ENCODE measurements at places on chromosomes 12 and 14.

DNA sequence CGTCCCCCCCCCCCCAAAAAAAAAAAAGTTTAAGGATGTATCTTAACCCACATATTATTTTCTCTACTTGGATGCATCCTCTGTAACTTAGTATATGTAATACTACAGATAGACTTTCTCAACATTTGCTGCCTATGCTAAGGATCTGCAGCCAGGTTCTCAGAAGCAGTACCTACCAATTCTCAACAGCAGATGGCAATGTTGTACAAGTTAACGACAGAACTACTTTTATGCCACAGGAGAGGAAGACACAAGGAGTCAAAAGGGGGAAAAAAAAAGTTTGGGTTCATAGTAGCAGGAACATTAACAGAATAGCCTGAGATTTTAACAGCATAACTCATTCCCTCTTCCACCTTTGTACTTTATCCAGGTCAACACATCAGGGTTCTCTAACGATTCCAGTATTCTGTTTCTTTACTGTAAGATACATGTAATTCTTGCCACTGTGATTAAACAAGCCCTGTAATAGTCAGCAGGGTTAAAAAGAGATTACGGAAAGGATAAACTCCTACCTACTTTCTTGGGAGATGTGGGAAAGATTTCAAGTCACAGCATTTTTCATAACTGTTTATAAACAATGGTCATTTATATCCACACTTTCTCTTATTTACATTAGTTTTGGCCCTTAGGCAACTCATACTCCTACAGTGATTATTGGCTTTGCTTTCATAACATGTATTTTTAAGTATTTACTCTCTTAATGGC is 5.7 kb upstream of the NEK9 start:
- no peak for DNase-seq

GRCh38 chr12:108473400-108474055 is 41.5 kb upstream of the FICD start:
- DNase-seq = no peak

DNA sequence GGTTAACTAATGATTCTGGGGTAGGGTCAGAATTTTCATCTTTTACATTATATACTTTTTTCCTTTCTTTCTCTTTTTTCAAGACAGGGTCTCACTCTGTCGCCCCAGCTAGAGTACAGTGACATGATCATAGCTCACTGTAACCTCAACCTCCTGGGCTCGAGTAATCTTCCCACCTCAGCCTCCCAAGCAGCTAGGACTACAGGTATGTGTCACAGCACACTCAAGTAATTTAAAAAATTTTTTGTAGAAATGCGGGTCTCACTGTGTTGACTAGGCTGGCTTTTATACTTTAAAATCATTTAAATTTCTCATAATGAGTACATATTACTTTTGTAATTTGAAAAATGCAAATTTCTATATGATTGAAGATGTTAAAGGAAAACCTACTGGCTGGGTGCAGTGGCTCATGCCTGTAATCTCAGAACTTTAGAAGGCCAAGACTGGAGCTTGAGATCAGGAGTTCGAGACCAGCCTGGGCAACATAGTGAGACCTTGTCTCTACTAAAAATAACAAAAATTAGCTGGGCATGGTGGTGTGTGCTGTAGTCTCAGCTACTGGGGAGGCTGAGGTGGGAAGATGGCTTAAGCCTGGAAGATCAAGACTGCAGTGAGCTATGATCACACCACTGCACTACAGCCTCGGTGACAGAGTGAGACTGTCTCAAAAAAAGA is 25.7 kb downstream of the R3HDM2 start:
- DNase-seq = no peak

DNA sequence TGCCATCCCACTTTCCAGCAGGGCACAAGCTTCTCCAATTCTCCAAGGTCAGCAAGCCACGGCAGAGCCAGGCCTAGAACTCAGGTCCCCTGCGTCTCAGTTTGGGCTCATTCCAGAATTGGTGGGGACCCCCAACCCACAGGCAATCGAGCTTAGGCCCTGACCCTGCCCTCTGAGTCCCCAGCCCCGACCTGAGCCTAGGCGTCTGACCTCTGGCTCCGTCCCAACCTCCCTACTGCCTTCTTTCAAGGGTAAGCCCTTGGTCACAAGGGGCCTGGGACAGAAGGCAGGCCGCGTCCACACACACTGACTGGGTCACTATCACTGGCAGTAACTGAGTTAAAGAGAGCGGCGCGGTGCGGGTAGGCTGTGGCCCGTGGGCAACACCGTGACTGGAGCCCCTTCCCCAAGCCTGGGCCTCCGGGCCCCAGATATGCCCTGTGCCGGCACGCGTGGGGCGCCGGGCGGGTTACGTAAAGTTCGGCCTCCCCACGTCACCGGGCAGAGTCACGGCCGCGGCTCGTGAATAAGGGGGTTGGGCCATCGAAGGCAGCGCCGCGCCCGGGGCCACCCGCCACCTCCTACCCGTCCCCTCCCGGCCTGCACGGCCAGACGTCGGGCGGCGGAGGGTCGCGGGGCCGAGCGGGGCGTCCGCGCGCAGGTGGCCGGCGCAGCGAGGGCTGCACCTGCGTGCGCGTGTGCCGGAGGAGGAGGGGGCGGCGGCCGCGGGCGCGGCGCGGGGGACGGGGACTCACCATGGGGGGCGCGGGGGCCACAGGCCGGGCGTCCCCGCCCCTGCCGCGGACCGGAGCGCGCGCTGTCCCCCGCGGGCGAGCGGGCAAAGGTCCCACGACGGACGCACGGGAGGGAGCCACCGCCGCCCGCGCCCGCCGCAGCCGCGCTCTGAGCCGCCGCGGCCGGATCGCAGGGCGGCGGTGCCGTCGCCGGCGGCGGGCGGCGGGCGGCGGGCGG is 516 bp downstream of the ANKRD9 start:
- peak; percentile 42 for DNase-seq

GRCh38 chr12:123006977-123007376 is 26.5 kb downstream of the ARL6IP4 start:
- DNase-seq = no peak

- peak; percentile 13 for DNase-seq
These were observed 78.6 kb downstream of the KCNK13 start for GRCh38 chr14:90140298-90140955.

- no peak for DNase-seq
These were observed 23.6 kb downstream of the RFLNA start for GRCh38 chr12:124318278-124319020.

- no peak for DNase-seq
These were observed 541.4 kb upstream of the ATP2B1 start for GRCh38 chr12:90250042-90250441.

DNA sequence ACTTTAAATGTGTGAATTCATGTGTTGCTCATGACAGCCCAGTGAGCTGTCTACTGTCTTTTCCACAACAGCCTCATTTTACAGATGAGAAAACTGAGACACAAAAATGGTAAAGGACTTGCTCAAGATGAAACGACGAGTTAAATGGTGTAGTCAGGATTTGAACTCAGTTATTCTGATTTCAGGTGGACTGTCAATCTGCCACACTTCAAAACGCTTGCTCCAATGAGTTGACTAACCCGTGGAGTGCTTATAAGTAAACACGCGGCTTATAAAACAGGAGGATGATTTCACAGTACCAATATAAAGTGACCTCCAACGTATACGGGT is 652 bp upstream of the POLE2 start:
- no peak for DNase-seq

GRCh38 chr12:93109551-93110203 is 180.6 kb upstream of the EEA1 start:
- no peak for DNase-seq

DNA sequence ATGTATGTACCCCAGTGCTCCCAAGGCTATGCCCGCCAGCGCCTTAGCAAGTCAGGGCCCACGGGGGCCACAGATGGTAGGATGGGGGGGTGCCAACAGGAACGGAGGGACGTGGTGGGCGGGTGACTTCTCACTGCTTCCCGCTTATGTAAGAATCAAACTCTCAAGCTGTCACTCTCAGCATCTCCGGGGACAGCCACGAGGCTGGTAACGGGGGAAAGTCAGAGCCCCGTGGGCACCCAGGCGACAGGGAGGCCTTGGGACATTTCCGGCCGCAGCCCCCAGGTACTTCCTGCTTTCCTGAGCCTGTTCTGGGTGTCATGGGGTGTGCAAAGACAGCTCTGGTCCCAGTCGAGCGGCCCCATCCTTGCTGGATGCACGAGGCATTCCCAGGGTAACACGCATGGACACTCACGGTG is 59.3 kb downstream of the TESC start:
- DNase-seq = no peak

DNA sequence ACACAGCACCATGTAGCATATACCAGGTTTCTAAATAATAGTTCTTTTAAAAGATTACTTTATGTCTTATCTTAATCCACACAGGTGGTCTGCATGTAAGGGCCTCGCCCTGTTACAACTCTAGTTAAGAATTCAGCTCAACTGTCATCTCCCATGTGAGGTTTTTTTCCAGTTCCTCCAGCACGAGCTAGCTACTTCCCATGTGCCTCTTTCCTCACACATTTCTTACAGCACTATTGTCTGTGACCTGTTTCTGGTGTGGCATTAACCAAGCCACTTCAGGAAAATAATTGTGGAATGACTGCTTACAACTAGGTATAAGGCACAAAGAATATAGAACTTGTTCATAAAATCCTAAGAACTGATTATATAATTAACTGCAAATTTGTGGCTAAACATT is 65.5 kb downstream of the SH2B3 start:
- no peak for DNase-seq

DNA sequence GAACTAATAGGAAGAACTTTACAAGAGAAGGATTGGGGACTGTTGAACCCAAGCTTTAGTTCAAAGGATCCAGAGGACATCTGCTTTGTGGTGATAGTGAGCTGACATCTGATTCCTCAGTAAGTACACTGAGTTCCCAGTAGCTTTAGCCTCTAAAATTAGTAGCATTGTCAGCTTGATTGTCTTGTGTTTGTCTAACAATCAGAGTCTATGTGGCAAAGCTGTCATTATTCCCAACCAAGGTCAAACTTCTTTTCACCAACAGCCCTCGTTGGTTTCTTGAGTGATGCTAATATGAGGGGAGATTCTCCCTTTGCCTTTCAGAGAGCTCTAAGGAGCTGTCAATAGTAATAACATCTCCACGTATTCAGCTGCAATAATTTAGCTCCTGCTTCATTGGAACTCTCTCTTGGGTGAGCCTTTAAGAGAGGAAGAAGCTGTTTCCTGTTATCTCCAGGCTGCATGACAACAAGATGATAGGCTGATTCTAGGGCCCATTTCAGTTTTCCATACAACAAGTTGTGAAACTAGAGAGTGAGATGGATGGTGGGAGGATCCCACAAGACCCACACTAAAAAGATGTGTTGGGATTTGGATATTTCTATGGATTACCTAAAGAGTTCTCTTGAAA is 46.7 kb downstream of the TGFB3 start:
- no peak for DNase-seq

DNA sequence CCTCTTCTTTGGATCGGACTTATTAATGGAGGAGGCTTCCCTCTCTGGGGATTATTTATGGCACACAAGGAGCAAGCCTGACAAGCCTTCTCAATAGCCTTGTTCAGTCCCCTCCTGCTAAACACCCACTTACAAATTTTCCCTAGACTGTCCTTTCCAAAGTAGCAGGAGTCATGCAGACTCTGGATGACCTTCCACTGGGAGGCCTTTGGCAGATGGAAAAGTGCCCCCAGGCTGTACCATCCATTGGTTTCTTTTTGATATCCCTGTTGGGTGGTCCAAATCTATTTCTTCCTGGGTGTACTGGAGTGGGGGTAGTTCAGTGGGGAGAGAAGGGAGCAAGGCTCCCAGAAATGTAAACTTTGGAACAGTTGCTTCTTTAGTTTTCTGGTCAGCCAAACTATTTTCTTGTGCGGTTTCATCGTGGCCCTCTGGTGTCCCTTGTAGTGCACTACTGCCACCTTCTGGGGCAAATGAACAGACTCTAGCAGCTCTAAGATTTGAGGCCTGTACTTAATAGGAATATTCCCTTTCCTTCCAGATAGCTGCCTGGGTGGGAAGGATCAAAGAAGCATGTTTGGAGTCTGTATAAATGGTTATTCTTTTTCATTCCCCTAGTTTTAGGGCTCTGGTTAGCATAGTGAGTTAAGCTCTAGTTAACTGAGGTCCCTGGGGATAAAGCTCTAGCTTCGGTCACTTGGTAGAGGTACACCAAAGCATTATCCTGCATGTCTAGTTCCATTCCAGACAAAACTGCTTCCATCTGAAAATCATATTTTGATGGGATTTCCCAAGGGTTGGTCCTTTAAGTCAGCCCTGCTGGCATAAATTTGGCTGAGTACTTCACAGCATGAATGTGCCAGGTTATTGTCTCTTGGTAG is 409.5 kb downstream of the SLC6A15 start:
- peak; percentile 25 for DNase-seq

DNA sequence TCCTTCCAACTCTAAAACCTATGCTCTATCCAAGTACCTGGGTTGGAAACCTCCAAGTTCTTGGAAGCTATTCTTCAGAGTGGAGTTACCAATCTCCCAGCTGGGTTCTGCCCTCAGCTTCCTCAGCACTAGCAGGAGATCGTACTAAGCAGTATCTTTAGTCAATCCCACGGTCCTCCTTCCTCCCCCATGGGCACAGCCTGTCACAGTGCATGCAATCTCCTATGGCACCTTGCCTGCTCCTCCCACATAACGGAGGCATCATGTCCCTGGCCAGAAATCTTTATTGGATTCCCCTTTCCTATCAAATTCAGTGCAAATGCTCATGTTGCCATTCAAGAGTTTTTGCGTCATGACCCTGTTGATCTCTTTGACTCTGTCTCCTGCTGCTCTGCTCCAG is 5.4 kb upstream of the LPAR5 start:
- DNase-seq = no peak

DNA sequence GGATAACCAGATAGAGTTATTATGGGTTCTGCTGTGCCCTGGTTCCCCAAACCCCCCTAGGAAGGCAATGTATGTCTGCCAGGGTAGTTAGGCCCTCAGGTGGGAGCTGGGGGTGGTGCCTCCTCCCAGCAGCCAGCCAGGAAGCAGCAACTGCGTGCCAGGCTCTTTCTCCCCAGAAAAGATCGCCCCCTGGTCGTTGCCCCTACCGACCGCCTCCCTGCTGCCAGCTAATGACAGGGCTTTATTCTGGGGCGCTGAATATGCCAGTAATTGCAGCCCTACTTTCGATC is 36.3 kb downstream of the IQSEC3 start:
- DNase-seq = no peak

DNA sequence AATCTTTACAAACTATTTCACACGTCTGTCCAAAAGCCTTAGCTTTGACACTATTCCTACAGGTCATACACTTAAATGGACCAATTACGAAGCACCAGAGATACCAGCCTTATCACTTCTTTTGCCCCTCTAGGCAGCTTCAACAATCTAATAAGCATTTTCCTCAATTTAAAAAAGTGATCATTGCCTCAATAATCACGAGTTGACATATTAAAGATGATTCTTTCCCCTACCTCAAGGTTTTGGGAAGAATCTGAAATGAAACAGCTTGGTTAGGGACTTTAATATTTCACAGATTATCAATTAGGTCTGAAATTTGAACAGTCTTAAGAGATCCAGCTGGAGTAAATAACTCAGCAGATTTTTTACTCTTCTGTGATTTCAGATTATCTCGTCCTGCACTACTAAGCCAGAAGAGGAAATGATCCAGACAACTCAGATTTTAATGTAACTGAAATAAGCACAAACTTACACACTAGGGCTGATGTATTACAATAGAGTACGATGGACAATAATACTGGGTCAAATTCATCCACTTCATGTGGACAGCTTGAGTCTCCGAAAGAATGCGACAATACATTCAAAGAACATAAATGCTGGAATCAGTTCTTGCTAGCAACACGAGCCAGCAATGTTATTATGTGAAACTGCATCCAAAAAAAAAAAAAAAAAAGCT is 15.9 kb downstream of the UBE2N start:
- DNase-seq = no peak
